Iris pigment epithelial cell (primary cell): ENCODE measurements at places on chromosomes 5 and 9.

GRCh38 chr5:42951293-42951840 is 88.8 kb downstream of the ANXA2R start:
- DNase-seq, result peak; percentile 60

GRCh38 chr5:145945620-145946111 is 9.3 kb downstream of the SH3RF2 start:
- DNase-seq, result no peak

DNA sequence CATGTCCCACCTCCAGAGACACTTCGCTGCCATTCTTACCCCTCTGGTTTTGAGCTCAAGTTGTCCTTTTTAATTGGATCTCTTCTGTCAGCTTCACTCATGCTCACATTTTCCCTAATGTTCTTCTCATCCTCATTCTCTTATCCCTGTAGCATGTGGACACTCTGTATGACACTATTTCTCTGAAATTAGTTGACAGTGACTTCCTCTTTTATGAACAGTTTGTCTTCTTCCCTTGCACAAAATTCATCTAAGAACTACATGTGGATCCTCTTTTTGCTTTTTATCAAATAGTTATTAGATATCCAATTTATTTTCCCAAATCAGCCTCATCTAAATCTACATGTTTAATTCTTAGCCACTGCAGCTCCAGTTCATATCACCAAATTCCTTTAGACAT is 676.2 kb downstream of the MAT2B start:
- no peak for DNase-seq

DNA sequence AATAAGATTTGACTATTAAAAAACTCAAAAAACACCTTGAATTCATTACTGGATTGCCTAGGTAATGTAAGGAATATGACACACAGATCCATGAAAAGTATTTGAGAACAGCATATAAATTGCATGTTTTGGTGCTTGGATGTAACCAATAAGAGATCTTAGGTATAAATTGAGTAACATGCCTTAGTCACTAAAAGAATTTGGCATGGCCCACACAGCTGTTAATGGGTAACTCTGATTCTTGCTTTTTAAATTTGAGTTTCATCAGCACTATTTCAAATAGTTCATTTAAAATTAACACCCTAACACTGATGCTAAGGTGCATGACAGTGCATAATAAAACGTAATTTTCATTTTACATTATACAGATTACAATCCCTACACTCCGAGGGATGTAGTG is 779.3 kb upstream of the WWC1 start:
- no peak for DNase-seq

- peak; percentile 31 for DNase-seq
Observed at GRCh38 chr5:31148959-31149475, 44.5 kb upstream of the CDH6 start.

GRCh38 chr5:1850324-1851154 is 32.2 kb downstream of the IRX4 start:
- DNase-seq, result no peak

GRCh38 chr9:115057559-115057958 is 60.4 kb downstream of the TNC start:
- peak; percentile 53 for DNase-seq

- peak; percentile 91 for DNase-seq
Observed at GRCh38 chr9:84296146-84296843, 44.3 kb downstream of the SLC28A3 start.

- DNase-seq, result no peak
Observed at GRCh38 chr9:88224938-88225337, 86.7 kb upstream of the SPATA31C2 start.

DNA sequence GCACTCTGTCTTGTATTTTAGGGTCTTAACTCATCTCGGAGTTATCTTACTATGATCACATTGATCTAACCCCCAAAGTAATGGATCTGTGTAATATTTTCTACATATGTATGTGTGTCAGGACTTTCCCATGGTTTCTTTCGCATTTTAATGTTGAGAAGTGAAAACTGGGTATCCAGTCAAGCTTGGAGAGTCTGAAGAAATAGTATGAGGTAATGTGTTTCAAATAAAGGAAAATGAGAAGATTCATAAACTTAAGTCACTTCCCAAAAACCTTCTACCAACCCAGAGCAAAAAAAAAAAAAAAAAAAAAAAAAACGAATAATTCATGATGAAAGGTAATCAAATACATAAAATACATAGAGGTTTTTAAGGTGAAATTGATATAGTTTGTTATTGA is 187.8 kb upstream of the VCAN start:
- DNase-seq, result no peak

GRCh38 chr9:94853887-94854286 is 127.4 kb downstream of the AOPEP start:
- DNase-seq, result no peak

GRCh38 chr9:113781896-113782295 is 94.2 kb upstream of the ZNF618 start:
- no peak for DNase-seq

- no peak for DNase-seq
Observed at GRCh38 chr5:176747670-176748072, 62.7 kb upstream of the UNC5A start.

- DNase-seq, result peak; percentile 4
Observed at GRCh38 chr5:144378681-144379080, 208.0 kb downstream of the KCTD16 start.

DNA sequence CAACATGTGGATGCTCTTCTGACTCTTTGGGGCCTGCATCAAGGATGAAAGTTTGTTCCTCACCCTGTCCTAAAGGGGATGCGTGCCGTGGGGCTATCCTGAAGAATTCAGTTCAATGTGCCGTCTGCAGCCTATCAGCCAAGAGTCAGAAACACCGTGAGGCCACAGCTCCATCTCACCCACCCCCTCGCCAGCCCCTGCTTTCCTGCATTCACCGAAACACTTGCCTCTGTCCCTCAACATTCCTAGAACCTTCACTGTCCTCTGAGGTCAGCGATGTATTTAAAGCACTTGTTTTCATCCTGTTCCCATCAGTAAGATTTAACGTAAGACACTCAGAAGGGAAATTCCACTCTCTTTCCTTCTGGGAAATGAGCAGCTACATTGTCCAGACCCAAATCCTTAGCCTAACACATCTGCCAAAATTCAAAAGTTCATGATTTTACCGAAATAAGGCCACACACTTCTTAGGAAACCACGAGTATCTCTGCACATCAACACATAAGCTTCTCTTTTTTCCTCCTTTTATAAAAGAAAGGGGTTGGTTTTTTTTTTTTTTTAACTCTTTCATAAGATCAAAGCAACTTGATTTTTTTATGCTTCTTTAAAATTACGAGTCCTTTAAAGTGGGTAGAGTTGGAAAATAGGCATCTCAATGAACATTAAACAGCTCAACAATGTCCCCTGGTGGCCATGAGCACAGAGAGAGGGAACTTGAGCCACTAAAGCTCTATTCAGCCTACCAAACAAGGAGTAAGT is 100.7 kb downstream of the SUSD1 start:
- peak; percentile 98 for DNase-seq

DNA sequence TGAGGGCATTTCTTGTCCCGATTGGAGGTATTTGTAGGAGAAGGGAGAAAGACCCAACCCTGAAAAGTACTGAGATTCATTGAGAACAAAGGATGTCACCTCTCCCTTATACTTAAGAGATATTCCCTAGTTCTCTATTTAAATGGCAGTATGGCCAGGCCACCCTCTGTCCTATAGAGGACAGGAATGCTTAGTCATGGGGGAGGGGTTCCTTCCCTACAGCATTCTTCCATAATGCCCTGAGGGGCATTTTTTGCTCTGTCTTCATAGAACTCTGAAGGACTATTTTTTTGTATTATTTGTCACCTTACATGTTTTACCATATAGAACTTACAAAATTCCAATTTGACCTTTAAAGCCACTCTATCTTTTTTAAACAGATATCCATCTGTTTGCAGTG is 176.3 kb downstream of the TMEM161B start:
- DNase-seq, result no peak

DNA sequence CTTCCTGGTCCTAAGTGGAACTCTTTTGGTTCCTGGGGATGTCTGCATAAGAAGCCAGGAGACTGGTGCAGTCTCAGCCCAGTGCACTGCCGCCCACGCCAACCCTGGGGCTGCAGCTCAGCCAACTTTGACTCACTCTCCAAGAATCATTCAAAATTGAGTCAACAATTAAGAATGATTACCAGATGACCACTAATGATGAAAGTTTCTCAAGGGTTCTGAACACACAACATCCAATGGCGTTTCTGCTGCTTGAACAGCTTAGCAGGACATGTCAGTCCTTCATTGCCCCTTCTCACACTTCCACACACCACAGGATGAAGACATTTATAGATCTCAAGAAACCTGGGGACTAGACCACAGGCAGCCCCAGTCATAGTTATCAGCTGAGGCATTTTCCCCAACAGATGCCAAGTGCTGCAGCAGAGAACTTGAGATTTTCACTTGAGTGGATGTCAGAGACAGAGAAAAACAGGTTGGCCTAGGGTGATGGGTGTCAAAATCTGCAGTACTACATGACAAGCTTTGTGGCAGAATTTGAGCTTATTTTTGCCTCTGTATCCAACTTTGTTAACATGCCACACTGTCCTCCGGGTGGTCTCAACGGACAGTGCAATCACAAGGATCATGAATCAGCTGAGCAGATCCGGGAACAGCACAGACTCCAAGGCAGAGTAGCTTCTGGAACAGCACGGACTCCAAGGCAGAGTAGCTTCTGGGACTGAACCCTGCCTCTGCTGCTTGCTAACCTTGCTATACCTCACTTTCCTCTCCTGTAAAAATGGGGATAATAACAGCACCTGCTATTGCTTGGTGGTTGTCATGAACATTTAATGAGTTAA is 356.1 kb downstream of the SPOCK1 start:
- DNase-seq, result peak; percentile 67

DNA sequence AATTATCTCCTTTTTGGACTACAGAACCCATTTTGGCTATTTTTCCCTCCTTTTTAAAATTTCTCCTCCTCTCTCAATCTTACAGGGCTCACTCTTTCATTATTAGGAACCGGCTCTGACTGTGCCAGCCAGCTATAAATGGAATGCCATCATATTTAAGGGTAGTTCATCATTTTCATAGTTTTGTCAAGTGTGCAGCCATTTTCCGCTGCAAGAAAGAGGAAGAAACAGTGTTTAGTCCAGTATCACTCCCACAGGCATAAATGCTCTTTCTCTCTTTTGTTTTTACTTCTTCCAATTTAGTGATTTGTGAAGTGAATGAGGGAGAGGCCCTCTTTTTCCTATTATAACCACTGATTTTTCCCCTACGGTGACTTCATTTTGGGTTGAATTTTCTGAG is 290.0 kb downstream of the NR3C1 start:
- DNase-seq, result no peak

GRCh38 chr5:155729684-155730059 is 597.3 kb upstream of the SGCD start:
- DNase-seq, result no peak

- no peak for DNase-seq
Observed at GRCh38 chr9:84758817-84759216, 89.3 kb downstream of the NTRK2 start.

DNA sequence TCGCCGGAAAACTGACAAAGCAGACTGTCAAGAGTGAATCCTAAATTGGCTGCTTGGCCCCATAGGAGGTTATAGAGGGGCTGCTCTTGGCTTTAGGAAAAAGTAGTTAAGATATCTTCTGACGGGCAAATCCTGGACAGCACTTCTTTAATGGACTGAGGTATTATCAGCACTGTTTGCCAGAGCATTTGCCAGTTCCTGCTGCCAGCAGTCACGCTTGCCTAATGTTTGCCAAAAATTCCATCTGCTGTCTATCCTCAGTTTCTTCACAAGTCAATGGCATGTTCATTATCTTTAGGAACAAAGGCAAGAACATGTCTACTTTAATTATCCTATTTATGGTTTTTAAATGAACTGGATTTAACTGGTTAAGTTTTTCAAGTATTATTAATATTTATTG is 25.8 kb upstream of the SREK1 start:
- no peak for DNase-seq

GRCh38 chr9:1210954-1211353 is 160.8 kb downstream of the DMRT2 start:
- no peak for DNase-seq

- peak; percentile 94 for DNase-seq
Observed at GRCh38 chr9:752201-752600, 89.3 kb upstream of the DMRT1 start.

DNA sequence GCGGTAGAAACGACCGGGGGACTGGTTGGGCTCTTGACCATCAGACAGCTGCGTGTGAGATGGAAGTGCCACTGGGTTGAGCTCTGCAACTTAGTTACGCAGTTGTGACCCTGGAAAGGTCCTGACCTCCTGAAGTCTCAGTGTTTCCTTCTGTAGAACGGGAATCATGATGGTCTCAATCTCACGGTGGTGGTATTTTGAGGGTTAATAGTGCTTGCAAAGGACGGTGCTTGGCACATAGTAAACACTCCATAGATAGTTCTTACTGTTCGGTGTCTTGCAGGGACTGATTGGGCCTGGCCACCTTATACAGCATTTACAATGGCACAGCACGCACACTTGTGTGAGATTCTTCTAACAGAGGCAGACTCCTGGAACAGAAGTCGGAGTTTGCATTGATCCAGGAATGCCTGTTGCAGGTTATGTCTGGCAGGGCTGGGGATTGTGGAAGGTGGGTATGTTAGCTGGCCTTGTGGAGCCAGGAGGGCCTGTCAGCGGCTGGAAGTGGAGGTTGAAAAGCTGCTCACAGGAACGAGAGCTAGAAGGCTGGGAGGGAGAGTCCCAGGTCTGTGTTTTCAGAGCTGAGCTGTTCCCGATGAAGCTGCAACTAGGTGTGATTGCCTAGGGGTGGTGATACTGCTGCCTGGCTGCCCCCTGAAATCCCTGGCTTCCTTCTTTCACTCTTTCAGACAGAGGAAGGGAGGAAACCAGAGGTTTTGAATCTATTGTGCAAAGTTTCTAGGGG is 962 bp upstream of the TXN start:
- peak; percentile 38 for DNase-seq

GRCh38 chr5:95858023-95858461 is 35.5 kb upstream of the GLRX start:
- DNase-seq, result peak; percentile 90

DNA sequence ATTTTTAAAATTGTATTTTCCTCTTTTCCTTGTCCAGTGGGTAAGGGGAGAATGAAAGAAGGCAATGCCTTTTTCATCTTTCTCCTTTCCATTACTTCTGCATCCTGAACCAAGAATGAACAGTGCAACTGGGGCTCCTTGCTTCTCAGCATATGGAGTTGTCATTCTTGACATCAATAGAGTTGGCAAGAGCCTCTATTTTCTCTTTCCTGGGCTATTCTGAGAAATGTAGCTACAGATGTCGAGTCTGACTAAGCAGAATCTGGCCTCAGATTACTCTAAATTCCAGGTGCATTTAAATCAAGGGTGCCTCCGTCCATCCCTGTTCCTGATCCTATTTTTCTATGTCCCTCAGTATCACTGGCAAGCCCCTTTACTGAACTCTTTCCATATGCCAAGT is 244.8 kb downstream of the GLIS3 start:
- no peak for DNase-seq

DNA sequence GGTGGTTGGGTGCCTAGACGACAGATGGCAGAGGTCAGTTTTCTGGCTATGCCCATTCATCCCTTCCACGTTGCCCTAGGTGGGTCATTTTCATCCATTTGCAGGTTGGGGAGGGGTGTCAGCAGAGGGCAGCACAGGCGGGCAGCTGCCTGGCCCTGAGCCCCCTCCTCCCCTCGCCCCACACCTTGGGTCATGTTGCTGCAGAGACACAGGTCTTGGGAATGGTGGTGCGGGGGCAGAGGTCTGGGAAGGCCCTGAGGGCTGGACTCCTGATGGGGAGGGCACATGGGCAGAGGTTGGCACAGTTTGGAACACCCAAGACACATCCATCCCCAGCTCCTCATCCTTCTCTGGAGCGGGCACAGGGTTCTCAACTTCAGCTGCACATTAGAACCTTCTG is 103.2 kb upstream of the LMX1B start:
- DNase-seq, result no peak
